ENCODE measurements at places on chromosomes 13 and 19.

GRCh38 chr19:16293118-16294091, 31.2 kb upstream of the KLF2 start:
- peak; percentile 19 for DNase-seq

- DNase-seq, result no peak
Measured at GRCh38 chr13:109974354-109974753, 188.0 kb upstream of the IRS2 start.

GRCh38 chr19:19285686-19286085, 12.6 kb upstream of the TM6SF2 start:
- no peak for DNase-seq

DNA sequence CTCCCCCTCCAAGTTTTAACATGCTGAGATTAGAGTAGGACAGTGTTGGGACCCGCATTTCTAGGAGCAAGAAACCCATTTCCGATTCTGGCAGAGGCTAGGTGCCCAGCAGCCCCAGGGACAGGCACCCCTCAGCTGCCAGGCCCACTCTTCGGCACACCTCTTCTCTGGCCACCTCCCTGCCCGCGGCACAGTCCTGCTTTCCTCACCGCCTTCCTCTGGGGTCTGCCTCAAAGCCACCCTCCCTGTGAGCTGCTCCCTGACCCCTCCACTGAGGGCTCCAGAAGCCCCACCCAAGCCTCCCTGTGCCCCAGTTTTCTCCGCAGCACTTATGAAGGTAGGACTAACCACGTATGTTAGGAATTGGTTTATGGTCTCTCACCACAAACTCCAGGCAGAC, 79.9 kb downstream of the STK24 start:
- no peak for DNase-seq

DNA sequence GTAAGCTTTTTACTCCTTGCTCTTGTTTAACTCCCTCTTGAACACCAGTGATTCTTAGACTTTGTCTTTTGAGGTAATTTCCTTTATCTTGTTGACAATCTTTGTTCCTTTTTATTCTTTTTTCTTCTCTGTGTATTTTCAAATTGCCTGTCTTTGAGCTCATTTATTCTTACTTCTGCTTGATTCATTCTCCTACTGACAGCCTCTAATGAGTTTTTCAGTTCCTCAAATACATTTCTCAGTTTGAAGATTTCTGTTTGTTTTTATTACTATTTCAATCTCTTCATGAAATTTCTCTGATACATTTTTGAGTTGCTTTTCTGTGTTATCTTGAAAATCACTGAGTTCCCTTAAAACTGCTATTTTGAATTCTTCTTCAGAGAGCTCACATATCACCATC, 154.1 kb downstream of the ATP8A2 start:
- no peak for DNase-seq

- DNase-seq, result no peak
Measured at GRCh38 chr19:30744741-30745475, 372.7 kb downstream of the ZNF536 start.

DNA sequence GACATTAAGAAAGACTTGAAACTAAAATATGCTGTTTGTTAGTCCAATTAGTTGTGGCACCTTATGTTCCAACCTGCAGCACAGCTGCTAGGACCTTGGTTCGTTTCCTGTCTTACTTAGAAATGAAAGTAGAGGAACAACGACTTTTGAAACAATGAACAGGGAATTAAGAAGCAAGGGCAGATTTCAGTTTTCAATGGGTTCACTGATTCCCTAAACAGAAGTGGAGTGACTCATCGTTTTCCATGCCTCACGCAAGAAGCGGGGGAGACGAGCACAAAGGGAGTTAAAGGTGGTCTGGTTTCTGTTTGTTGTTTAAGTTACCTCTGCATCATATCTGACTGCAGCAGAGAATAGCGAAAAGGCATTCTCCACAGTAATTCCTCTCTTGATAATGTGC, 44.8 kb downstream of the PHF11 start:
- no peak for DNase-seq

DNA sequence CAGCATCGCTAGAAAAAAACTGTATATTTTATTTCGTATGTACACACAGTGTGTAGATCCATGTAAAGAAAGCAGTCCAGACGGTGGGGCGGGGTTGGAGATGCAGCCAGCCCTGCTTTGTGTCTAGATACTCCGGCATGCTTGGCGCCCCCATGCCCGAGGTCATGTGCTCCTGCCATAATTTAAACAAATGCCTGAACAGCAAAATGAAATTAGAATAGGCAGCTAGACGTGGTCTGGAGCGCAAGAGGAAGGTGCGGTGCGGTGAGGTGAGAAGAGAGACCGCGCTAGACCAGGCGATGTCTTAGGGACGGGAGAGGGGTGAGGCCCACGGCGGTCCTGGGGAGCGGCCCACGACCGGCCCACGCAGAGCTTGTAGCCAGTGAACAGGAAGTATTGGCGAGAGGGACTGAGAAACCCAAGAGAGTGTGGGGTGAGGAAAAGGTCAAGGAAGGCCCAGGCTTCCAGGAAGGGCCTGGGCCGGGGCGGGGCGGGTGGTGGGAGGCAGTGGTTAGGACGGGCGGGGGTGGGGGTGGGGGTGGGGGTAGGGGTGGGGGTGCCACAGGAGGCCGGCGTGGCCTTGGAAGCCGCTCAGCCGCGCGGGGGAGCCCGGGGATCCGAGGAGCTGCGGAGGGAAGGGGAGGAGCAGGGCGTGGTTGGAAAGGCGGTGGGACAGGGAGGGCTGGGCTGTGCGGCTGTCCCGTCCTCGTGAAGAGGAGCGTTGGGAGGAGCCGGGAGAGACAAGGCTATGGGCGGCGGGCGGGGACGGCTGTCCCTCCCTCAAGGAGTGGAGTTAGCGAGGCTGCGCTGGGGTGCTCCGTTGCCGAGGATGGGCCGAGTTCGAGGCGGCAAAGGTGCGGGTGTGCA, 254.7 kb upstream of the SGCG start:
- no peak for DNase-seq

DNA sequence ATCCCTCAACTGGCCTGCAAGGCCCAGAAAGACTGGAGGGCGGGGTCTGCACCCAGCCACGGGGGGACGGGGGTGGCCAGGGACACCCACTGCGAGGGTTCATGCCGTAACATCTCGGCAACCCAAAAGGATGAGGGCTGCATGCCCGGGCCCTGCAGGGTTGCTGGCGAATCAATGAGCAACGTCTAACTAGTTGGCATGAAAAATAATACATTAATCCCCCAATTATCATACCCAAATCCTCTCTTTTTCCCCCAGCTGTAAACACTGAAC, 232.2 kb downstream of the TUBA3C start:
- DNase-seq, result no peak

Measured in SIG-M5 (cell line).